ENCODE measurements at places on chromosomes 5 and 9. TPM values are rescaled to one million over a fixed set of nuclear protein-coding genes. Genes with fewer than 3 reads are reported as not detected.

LYRM7 gene
- total RNA-seq: 6.3 TPM

OR1J2 gene
- total RNA-seq: not detected

FOXD4L3 gene
- not detected for total RNA-seq

THBS4 gene
- total RNA-seq: 3.0 TPM

SCGB3A2 gene
- total RNA-seq: 1.4 TPM

FRMPD1 gene
- total RNA-seq: 0.08 TPM

LAMC3 gene
- total RNA-seq: 30.1 TPM

- DNase-seq: no peak
These were observed 116.6 kb upstream of the ADAMTSL1 start for GRCh38 chr9:18357321-18357720.

DNA sequence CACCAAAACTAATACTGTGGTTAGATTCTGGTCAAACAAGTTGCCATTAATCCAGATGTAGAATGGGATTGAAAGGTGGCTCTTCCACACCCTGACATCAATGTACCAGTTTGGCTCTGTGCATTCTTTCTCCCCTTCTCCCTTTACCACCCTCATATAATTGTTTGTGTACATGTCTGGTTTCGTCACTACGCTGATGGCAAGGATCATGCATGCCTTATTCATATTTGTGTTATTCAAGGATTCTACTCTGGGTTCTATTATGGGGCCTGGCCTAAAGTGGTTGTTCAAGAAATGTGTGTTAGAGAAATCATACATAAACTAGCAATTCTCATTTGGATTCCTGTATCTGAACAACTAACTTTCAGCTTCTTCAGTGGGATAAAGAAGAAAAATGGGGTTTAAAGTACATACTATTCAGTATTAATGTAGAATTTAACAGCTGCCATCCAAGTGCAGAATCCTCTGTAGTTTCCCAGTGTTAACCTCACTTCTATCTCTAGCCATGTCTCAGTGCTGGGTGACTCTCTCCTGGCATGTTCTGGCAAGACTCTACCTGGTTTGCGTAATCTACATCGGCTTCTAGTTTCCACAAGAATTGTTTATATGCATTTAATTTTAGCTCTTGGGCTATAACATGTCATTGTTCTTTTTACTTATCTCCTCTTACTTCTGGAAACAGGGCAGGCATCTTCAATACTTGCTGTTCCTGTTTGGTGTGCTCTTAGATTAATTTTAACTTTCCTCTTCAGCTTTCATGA, 27.9 kb upstream of the CDKN2B start:
- DNase-seq: no peak

DNA sequence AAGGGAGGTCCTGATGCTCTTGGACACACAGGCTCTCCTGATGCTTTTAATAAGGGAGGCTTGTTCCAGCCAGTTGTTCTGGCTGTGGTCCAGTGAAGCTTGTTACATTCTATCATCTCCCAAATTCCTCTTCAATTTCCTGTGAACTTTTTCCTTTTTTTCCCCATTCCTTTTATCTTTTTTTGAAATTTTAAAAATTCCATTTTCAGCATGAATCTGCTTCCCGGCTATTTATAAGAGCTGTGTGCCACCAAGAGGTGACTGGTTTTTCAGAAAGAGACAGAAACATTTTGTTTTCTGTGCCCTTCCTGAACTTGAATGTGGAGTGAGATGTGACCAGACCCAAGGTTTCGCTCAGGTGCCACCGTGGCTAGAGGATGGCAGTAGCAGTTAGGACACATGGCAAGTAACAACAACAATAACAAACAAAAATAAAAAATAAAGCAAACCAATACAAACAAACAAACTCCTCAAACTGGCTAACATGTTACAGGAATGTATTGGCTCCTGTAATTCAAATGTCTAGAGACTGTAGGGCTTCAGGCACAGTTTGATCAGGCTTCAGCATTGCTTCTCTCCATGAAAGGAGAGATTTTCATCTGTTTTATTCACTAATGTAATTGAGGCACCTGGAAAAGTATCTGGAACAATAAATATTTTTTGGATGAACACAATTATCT, 121.1 kb downstream of the BOD1 start:
- no peak for DNase-seq

- DNase-seq: no peak
These were observed 3.5 kb downstream of the IRF1 start for GRCh38 chr5:132487095-132487428.

- no peak for DNase-seq
These were observed 49.8 kb downstream of the TRPM3 start for GRCh38 chr9:71071633-71072032.

GRCh38 chr9:112093870-112094216, 81.3 kb downstream of the SUSD1 start:
- no peak for DNase-seq

GRCh38 chr5:113608113-113608596, 94.7 kb downstream of the YTHDC2 start:
- DNase-seq: no peak

- no peak for DNase-seq
These were observed 112.7 kb upstream of the PANK3 start for GRCh38 chr5:168691891-168692290.

- no peak for DNase-seq
These were observed 63.9 kb downstream of the CDC14B start for GRCh38 chr9:96555567-96556386.

GRCh38 chr9:89481538-89481915, 16.4 kb downstream of the SEMA4D start:
- DNase-seq: no peak

DNA sequence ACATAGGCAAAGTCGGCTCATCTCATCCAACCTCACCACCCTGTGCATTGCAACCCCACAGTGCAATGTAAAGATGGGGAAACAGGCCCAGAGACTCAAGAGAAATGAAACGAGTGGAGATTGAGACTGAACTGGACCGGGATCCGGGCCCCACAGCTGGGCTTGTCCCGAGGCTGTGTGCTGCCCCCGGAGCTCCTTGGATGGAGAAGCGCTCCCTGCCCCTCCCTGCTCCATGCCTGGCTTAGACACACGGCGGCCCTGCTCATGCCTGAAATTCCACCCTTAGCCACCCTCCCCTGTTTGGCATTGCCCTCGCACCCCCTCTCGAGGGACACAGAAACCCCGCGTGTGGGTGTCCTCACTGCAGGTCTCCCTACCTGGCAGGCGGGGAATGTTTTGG, 27.2 kb upstream of the FCN1 start:
- DNase-seq: no peak

DNA sequence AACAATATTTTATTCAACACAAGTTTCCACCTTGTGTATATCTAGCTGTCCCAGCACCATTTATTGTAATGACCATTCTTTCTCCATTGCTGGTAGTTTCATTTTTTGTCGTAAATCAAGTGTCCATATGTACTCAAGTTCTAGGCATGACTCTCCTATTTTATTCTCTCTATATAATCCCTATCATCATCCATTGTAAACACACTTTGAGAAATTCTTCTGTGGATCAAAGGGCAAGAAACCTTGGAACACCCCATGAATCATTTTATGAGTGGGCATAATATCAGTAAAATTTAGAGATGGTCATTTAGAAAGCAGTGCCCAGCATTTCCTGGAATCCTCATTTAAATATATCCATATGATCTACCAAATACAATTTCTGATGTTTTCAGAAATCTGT, 35.8 kb upstream of the SPATA31D4 start:
- no peak for DNase-seq

- no peak for DNase-seq
These were observed 441.1 kb downstream of the EBF1 start for GRCh38 chr5:158658446-158659230.

GRCh38 chr5:169569513-169569912, 14.1 kb upstream of the SPDL1 start:
- DNase-seq: no peak

- no peak for DNase-seq
These were observed 101.3 kb downstream of the C9orf152 start for GRCh38 chr9:110106661-110107060.

- no peak for DNase-seq
These were observed 3.9 kb downstream of the MACIR start for GRCh38 chr5:103262422-103262871.

DNA sequence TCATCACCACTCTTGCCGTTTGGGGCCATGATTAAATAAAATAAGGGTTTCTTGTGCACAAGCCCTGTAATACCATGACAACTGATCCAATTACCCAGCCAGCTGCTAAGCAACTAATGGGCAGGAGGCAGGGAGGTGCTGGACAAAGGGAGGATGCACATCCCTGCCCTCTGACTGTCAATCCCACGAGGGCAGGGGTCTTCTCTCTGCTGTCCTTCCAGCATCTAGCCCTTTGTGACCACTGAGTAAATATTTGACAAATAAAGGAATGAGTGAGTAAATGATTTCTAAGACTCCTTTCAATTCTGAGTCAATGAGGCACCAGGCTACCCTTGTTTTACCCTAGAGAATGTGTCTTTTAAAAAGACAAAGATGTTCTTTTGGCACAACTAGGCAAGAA, 247.1 kb downstream of the SYK start:
- no peak for DNase-seq

- peak; percentile 46 for DNase-seq
These were observed 494 bp downstream of the ASTN2 start for GRCh38 chr9:117414220-117414905.

- no peak for DNase-seq
These were observed 28.0 kb upstream of the SLC28A3 start for GRCh38 chr9:84368601-84369000.

Data from endothelial cell (in vitro differentiated cells).